Glomerular endothelial cell (primary cell): ENCODE measurements at places on chromosomes 3 and 15. TPM values are rescaled to one million over a fixed set of nuclear protein-coding genes. Genes with fewer than 3 reads are reported as not detected.

The EPHA3 gene
- total RNA-seq, result 0.34 and 1.1 TPM in 2 replicates

The FAM43A gene
- 505 and 617 TPM in 2 replicates for total RNA-seq

The NUP210 gene
- total RNA-seq, result 0.53 and 2.2 TPM in 2 replicates

The A4GNT gene
- total RNA-seq, result not detected in 2 replicates

The SAMD7 gene
- total RNA-seq, result not detected in 2 replicates

The GPR156 gene
- total RNA-seq, result 0.76 TPM in 1 of 2 replicates, not detected in the other

The UTS2B gene
- 0.29 and 1.1 TPM in 2 replicates for total RNA-seq

The CHRM5 gene
- total RNA-seq, result not detected in 2 replicates

The ISLR gene
- total RNA-seq, result 0.39 and 0.47 TPM in 2 replicates
